ENCODE measurements at places on chromosomes 2 and 18. TPM values are rescaled to one million over a fixed set of nuclear protein-coding genes. Genes with fewer than 3 reads are reported as not detected.

GRCh38 chr2:127810619-127811396 is at the start of gene WDR33:
TSS of gene WDR33 (minus strand) at chr2:127811171. CDS start at chr2:127770981, 40,190 bp downstream.
- DNase-seq = peak; percentile 97
- peaks cover 3% of the 10 kb centered on the region for H3K27me3 ChIP-seq
- peak within 1 kb of the TSS; percentile 97 for H3K27ac ChIP-seq
- H3K4me3 ChIP-seq = peak within 1 kb of the TSS; percentile 87

DNA sequence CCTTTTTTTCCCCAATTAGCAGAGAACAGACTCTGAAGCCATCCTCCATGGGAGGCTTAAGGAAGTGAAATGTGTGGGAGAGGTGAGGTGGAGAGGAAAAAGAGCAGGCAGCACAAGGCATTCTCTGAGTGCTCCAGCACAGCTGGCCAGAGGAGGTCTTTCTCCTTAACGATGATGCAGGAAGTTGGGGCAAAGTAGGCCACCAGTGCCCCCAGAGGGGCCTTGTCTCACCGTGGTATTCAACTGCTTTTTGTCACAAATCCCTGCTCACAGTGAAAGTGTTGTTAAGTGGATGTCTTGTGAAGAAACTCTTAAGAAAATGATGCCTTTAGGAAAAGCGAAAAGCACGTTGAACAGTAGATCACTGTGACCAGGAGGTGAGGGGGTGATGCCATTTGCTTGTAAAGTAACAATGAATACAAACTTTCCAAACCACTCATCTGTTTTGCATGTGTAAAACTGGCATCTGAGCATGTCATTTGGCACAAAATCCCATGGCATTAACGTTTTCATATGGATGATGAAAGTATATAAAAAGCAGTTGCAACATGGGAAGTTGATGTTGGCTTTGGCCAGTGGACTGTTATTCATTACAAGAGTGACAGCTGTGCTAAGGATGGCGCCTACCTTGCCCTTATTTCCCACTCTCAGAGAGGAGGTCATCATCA is 49.2 kb upstream of the CDC42EP3 start:
- DNase-seq = no peak
- no peak overlapping the region for H3K27ac ChIP-seq
- H3K27me3 ChIP-seq = no peaks in the 10 kb centered on the region
- H3K4me3 ChIP-seq = no peak overlapping the region

GRCh38 chr18:48679236-48679635 is 140.4 kb downstream of the CTIF start:
- H3K4me3 ChIP-seq = no peak overlapping the region
- no peaks in the 10 kb centered on the region for H3K27me3 ChIP-seq
- no peak for DNase-seq

DNA sequence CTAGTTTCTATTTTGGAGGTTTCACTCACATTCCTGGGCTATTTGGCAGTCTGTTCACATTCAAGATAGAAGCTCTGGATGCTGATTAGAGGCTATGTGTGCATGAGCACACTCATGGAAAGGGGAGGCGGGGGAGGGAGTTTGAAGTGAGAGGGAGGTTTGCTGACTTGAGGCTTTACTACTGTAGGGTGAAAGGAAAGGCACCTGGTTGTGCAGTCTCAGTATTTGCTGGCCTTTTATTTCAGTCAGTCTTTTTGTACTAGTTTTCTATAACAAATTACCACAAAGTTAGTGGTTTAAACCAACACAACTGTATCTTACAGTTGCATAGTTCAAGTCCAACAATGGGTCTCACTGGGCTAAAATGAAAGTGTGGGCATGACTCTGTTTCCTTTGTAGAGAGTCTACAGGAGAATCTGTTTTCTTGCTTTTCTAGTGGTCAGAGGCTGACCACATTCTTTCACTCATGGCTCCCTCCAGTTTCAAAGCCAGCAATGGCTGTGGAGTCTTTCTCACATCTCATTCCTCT is 47.7 kb upstream of the NR4A2 start:
- no peak overlapping the region for H3K4me3 ChIP-seq
- peaks cover 6% of the 10 kb centered on the region for H3K27me3 ChIP-seq
- H3K27ac ChIP-seq = no peak overlapping the region
- peaks cover 12% of the 10 kb centered on the region for H3K4me1 ChIP-seq
- H3K36me3 ChIP-seq = peaks cover 5% of the 10 kb centered on the region

DNA sequence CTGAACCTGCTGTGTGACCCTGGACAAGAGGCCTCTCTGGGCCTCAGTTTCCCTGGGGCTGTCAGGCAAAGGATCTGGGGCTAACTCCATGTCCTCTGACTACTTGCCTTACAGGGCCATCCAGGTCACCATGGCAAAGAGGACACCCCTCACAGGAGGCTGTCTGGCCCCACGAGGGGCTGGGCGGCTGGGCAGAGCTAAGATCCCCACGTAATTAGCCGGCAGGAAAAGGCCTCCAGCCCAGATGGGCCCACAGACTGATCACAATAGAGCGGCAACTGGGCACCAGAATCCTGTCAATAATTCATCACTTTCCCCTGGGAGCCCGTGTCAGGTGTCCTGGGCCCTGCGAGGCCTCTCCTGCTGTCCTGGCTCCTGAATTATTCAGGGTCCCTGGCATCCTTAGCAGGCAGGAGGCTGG is 44.8 kb upstream of the OTOF start:
- H3K4me3 ChIP-seq = no peak overlapping the region
- H3K36me3 ChIP-seq = no peaks in the 10 kb centered on the region
- H3K4me1 ChIP-seq = peaks cover 11% of the 10 kb centered on the region
- no peak overlapping the region for H3K27ac ChIP-seq
- no peak for DNase-seq

DNA sequence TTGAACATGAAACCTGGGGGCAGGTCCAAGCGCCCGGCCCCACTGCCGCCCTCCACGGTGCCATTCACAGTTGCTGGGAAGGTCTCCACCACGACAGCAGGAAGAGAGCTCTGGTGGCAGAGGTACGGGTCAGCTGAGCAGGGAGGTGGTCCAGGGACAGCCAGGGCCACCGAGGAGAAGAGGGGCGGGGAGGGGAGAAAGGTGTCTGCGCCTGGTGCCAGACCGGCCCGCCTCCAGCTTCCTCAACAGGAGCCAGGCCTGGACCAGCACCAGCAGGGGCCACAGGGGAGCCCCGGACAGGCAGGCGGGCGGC is 56.2 kb downstream of the BIN1 start:
- H3K27ac ChIP-seq = peak overlapping the region; percentile 24
- H3K27me3 ChIP-seq = no peaks in the 10 kb centered on the region
- H3K36me3 ChIP-seq = peaks cover 9% of the 10 kb centered on the region
- no peak overlapping the region for H3K4me3 ChIP-seq
- DNase-seq = no peak

DNA sequence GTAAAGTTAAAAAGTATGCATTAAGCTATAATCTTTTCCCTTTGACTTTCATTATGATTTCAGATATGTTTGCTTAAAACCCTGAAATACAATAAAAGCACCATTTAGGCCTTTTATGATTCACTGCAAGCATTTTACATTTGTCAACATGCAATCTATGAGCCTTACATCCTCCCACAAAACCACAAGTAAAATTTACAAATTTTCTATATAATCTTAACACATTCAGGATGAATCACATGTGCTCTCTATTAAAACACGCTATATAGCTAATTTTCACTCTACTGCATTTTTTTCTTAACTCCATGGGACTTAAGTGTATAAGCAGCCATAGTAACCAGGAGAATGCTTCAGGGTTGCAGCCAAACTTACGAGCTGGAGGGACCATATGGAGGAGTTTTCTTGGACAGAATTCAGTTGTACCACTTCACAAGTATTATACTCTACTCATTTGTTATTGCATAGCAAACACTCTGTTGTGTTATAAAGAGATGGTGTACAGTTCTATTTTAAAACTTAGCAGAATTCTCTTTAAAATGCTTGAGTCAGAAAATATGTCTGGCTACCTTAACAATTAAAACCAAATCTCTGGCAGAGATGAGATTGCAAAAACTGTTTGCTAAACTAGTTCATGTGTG is 293.2 kb downstream of the ALK start:
- H3K4me1 ChIP-seq = no peaks in the 10 kb centered on the region
- H3K36me3 ChIP-seq = no peaks in the 10 kb centered on the region
- no peak for DNase-seq

- H3K27ac ChIP-seq = no peak overlapping the region
- no peak overlapping the region for H3K4me3 ChIP-seq
- H3K36me3 ChIP-seq = peaks cover 34% of the 10 kb centered on the region
- no peak for DNase-seq
Observed at GRCh38 chr18:24060644-24061043, 46.1 kb downstream of the TTC39C start.

GRCh38 chr2:160415991-160416390 is 77.6 kb downstream of the RBMS1 start:
- no peaks in the 10 kb centered on the region for H3K27me3 ChIP-seq
- peaks cover 5% of the 10 kb centered on the region for H3K36me3 ChIP-seq
- H3K4me3 ChIP-seq = no peak overlapping the region

GRCh38 chr18:22163416-22164161 is 5.8 kb upstream of the GATA6 start:
- DNase-seq = no peak
- no peak overlapping the region for H3K27ac ChIP-seq
- H3K36me3 ChIP-seq = peaks cover 2% of the 10 kb centered on the region
- peaks cover 68% of the 10 kb centered on the region for H3K27me3 ChIP-seq
- H3K4me1 ChIP-seq = peaks cover 9% of the 10 kb centered on the region

GRCh38 chr18:63980027-63980426 is 10.1 kb downstream of the SERPINB8 start:
- H3K27ac ChIP-seq = no peak overlapping the region
- peaks cover 23% of the 10 kb centered on the region for H3K4me1 ChIP-seq
- H3K27me3 ChIP-seq = no peaks in the 10 kb centered on the region
- no peaks in the 10 kb centered on the region for H3K36me3 ChIP-seq

DNA sequence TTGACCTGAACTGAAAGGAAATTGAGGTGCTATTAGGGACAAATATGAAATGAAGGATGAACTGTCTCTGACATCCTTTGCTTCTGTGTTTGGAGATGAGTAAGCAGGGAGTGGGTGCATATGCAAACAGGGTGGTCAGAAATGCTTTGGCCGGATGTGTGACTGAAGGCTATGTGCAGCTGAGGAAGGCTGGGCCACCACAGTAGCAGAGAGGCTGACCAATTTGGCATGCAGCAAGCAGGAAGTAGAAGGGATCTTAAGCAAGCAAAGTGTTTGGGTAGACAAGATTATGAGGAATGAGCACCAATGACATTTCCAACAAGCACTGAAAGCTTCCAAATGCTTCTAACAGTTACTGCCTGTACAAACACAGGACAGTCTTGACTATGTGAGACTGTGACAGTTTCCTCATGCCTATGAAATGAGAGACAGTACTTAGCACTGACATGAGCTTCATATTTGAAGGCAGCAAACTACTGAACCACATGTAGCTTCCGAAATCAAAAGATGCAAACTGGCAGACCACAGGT is 3.3 kb upstream of the ACTR3 start:
- peak overlapping the region; percentile 92 for H3K4me3 ChIP-seq
- peaks cover 57% of the 10 kb centered on the region for H3K36me3 ChIP-seq
- peaks cover 47% of the 10 kb centered on the region for H3K4me1 ChIP-seq
- DNase-seq = peak; percentile 91

- H3K36me3 ChIP-seq = peaks cover 5% of the 10 kb centered on the region
- H3K27ac ChIP-seq = peak overlapping the region; percentile 85
- peaks cover 74% of the 10 kb centered on the region for H3K4me1 ChIP-seq
- DNase-seq = peak; percentile 77
- H3K27me3 ChIP-seq = no peaks in the 10 kb centered on the region
- H3K4me3 ChIP-seq = peak overlapping the region; percentile 36
Observed at GRCh38 chr2:234368861-234369261, 128.0 kb downstream of the ARL4C start.

DNA sequence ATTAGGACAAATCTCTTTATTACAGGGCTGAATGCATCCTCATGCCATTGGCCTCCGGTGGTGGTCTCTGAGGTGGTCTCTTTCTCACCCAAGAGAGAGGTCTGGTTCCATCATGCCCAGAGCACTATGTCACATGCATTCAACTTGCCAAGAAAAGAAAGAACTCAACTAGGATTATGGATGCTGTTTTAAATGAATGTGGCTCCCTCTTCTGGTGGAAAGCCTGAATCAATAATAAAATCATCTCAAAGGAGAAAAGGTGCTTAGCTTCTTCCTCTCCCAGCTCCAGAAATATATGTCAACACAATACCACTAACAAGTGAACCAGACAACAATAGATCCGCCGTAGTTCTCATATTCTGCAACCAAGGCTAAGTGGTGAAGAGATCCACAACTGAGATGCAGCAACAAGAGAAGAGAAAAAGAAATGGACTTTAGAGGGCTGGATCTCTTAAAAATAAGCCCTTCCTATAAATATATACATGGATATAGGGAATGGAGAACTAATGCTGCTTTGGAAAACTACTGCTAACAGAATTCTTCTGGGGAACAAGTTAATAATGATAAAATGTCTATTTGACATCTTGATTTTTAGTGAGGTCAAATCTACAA is 396.8 kb downstream of the NCKAP5 start:
- H3K4me1 ChIP-seq = no peaks in the 10 kb centered on the region
- no peaks in the 10 kb centered on the region for H3K36me3 ChIP-seq
- H3K27me3 ChIP-seq = no peaks in the 10 kb centered on the region
- H3K4me3 ChIP-seq = no peak overlapping the region
- H3K27ac ChIP-seq = no peak overlapping the region
- DNase-seq = no peak

DNA sequence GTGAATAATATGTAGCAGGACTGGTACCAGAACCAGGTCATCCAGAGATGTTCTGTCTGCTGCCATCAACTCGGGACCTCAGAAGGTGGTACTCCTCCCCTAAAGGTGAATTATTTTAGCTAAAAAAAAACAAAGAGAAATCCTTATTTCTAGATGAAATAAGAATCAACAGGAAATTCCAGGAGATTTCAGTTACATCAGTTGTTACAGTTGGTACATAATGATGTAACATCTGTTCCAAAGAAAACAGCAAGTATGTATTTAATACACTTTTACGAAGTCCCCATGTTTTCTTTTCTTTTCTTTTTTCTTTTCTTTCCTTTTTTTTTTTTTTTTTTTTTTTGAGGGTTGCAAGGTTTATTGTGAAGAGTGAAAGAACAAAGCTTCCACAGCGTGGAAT is 33.6 kb upstream of the CD28 start:
- no peak overlapping the region for H3K27ac ChIP-seq
- no peak overlapping the region for H3K4me3 ChIP-seq
- no peak for DNase-seq
- peaks cover 8% of the 10 kb centered on the region for H3K36me3 ChIP-seq
- H3K27me3 ChIP-seq = peaks cover 2% of the 10 kb centered on the region

- no peak overlapping the region for H3K27ac ChIP-seq
- peaks cover 21% of the 10 kb centered on the region for H3K4me1 ChIP-seq
- H3K27me3 ChIP-seq = peaks cover 42% of the 10 kb centered on the region
Observed at GRCh38 chr2:20432714-20433113, 14.2 kb upstream of the RHOB start.

DNA sequence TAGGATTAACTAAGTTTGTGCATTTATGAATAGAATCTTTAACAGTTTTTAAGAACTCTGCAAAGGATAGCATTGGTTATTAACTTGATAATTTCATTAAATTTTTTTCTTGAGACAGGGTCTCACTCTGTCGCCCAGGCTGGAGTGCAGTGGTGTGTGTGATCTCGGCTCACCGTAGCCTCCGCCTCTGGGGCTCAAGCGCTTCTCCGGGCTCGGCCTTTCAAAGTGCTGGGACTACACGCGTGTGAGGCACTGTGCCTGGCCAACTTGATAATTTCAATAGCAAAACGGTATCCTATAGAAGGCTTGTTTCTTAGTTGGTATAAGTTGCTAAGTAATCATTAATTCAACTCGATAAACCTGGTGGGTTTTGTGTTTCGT is 38.0 kb downstream of the ADNP2 start:
- H3K27ac ChIP-seq = no peak overlapping the region
- no peaks in the 10 kb centered on the region for H3K36me3 ChIP-seq
- H3K4me3 ChIP-seq = peak overlapping the region; percentile 74

GRCh38 chr2:22454826-22455485 is 930.0 kb upstream of the KLHL29 start:
- no peaks in the 10 kb centered on the region for H3K27me3 ChIP-seq
- H3K4me3 ChIP-seq = no peak overlapping the region
- H3K4me1 ChIP-seq = no peaks in the 10 kb centered on the region
- DNase-seq = no peak

Gene DSG4
- total RNA-seq = not detected

Gene AGFG1
- total RNA-seq = 56.4 TPM

Gene TRIM54
- total RNA-seq = not detected

Gene ANKRD12
- 67.5 TPM for total RNA-seq

Gene SUCLG1
- total RNA-seq = 72.3 TPM

All from activated CD8-positive, alpha-beta memory T cell treated with anti-CD3 and anti-CD28 coated beads, Interleukin-2, amount 10 ng/mL, durations not matched to agents 7 days and 5 days (primary cell).